ENCODE measurements at places on chromosomes 12 and 14. TPM values are rescaled to one million over a fixed set of nuclear protein-coding genes. Genes with fewer than 3 reads are reported as not detected.

DNA sequence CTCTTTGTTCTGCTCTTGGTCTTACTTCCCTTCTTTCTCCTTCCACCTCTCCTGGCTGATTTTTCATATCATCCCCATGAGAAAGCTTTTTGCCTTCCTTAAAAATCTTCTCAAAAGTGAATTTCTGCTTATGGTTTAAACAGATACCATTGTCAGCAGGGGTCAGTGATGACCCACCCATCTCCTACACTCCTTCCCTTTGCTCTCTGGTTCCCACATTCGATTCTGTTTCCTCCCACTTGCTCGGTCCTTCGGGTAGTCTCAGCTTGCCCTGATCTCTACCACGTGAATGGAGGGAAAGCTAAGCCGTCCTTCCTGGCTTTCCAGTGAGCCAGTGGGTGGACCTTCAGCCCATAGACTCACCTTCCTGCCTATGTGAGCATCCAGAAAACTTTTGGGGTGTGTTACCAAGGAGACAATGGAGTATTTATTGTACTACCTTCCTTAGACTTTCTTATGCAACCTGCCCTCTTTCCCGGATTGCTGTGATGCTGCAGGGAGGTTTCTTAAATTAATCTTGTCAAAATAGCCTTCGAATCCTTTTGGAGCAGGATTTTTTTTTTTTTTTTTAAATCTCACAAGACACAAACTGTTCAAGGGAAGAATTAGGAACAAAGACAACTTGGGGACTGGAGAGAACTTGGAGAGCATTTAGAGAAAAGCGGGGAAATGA lies 306.3 kb downstream of the CACNA1C start:
- DNase-seq: no peak

DNA sequence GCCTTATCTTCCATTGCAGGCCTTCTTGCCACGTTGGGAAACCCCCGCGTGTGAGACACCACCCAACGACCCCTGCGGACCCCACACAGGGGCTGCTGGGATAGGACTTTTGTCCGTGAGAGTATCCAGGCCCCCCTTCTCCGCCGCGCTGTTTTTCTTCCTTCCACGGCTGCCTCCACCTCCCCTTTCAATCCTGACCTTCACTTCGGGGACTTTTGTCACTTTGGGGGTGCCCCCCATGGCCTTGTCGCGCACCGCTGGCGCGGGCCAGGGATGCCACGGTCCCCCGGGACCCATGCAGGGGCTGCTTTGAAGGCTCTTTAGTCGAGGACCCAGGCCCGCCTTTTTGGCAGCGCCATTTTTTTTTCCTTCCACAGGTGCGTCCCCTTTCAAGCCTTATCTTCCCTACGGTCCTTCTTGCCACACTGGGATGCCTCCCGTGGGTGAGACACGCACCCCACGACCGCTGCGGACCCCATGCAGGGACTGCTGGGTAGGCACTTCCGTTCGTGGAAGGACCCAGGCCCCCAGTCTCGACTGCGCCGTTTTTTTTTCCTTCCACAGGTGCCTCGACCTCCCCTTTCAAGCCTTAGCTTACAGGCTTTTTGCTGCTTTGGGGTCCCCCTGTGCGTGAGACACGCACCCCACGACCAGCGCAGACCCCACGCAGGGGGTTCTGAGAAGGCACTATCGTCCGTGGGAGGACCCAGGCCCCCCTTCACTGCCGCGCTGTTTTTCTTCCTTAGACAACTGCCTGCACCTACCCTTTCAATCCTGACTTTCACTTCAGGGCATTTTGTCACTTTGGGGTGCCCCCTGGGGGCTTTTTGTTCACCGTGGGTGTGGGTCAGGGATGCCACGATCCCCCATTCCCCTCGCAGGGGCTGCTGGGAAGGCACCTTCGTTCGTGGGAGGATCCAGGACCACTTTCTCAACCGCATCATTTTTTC lies 267.4 kb downstream of the ALG10 start:
- DNase-seq: no peak

DNA sequence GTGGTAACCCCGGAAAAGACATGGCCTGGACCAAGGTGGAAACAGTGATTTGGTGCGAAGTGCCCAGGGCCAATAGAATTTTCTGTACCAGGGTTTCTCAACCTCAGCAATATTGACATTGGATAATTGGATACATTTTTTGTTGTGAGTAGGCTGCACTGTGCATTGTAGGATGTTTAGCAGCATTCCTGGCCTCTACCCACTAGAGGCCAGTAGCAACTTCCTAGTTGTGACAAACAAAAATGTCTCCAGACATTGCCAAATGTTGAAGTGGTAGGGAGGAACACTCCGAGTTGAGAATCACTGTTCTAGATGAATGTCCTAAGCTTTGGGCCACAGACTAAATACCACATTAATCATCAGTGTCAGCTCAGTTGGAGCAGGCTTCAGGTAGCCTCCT lies 6.2 kb upstream of the CGRRF1 start:
- DNase-seq: no peak

- no peak for DNase-seq
Observed at GRCh38 chr12:1949771-1950470, 31.5 kb upstream of the CACNA2D4 start.

DNA sequence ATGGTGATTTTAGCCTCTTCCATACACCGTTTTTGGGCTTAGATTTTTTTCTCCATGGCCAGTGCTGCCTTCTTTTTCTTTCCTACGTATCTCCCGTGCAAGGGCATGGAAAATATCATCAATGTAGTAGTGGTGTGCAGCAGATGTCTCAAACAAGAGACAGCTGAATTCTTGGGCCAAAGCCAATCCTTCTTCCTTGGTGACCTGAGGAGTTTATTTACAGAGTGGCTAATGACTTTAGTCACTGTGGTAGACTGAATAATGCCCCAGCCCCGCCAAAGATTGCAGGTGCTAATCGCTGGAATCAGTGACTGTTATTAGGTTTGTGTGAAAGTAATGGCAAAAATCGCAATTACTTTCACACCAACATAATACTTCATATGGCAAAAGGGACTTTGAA lies 235.5 kb upstream of the NOS1 start:
- DNase-seq: no peak

GRCh38 chr12:132484891-132485441 lies 5.0 kb upstream of the FBRSL1 start:
- no peak for DNase-seq

- no peak for DNase-seq
Observed at GRCh38 chr14:84202486-84202885, 1327.5 kb upstream of the FLRT2 start.

- DNase-seq: no peak
Observed at GRCh38 chr12:51480978-51481377, 56.3 kb downstream of the SLC4A8 start.

- peak; percentile 60 for DNase-seq
Observed at GRCh38 chr12:4356041-4356327, 23.5 kb downstream of the FGF23 start.

DNA sequence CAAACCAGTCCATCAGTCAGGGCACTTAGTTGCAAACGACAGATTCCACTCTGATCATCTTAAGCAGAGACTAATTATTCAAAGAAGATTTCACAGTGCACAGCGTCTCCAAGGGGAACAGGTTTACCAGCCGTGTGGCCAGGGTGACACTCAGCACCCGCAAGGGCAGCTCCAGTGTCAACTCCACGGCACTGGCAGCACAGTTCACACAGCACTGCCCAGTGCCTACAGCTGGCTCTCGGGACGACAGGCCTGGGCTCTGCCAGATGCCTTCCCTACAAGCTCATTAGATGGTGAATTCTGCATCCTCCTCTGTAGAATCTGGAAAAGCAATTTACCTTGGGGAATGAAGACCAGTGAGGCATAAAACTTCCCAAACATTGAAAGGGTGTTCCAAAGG lies 4.9 kb downstream of the OR10P1 start:
- DNase-seq: no peak

DNA sequence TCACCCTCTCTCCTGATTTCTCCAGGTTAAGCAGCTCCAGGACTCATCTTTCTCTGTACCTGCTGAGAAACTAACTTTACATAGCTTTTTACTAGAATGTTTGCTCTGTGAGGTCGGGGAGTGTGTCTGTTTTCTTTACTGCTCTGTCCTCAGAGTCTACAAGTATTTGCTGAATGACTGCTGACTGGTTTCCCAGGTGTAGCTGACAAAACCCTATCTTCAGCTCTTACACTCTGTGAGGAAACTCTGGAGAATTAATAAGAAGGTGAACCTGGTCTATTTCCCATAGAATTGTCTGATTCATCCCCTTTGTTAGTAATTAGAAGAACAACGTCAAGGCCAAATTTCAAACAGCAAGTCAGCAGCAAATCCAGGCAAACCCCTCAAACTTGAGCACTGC lies 226.8 kb downstream of the ZFP36L1 start:
- no peak for DNase-seq

DNA sequence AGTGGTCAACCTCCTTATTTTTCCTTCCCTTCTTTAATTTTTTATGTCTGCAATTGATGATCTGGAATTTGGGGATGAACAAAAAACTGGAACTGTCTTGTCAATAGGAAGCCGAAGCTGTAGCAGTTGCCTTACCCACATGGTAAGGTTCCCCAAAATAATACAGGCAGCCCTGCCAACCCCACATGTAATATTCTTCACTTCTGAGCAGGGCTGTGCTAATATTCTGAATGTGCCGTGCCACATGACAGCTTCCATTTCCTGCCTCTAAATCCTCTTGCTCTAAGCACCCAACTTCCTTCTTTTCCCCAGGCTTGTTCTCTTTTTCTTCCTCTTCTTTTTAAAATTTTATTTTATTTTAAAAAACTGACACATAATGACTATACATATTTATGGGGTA lies 39.6 kb downstream of the GPATCH2L start:
- no peak for DNase-seq

DNA sequence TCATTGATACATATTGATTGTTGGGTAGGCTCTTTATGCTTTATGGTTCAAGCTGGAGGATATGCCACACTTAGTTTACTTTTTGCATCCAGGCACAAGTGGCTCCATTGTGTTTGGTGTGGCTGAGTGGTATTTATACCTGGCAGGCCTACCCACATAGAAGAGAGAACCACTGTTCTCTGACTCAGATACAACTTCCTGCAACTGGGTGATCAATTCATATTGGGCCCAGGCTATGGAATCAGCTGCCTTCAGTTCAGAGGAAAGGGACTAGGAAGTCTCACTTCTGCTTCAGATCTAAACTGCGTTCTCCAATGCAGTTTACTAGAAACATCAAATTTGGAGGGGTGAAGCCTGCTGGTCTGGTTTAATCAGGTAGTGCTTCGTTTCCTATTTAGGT lies 49.8 kb upstream of the LRRK2 start:
- DNase-seq: no peak

DNA sequence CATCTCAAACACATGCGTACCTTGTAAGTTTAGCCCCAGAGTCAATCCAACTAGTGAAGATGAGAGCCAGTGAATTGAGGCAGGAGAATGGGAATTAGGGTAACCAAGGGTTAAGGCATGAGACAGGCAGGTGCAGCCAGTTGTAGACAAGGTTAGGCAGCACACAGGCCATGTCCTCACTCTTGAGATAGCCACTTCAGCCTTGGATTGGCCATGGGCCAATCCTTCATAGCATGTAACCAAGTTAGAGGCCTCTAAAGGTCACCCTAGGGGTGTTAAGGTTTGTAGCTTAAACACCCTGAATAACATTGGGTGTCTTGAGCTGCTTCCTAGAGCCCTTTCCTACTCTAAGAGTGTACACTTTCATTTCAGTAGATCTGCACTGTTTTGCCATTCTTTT lies 208.2 kb upstream of the RBM19 start:
- no peak for DNase-seq

DNA sequence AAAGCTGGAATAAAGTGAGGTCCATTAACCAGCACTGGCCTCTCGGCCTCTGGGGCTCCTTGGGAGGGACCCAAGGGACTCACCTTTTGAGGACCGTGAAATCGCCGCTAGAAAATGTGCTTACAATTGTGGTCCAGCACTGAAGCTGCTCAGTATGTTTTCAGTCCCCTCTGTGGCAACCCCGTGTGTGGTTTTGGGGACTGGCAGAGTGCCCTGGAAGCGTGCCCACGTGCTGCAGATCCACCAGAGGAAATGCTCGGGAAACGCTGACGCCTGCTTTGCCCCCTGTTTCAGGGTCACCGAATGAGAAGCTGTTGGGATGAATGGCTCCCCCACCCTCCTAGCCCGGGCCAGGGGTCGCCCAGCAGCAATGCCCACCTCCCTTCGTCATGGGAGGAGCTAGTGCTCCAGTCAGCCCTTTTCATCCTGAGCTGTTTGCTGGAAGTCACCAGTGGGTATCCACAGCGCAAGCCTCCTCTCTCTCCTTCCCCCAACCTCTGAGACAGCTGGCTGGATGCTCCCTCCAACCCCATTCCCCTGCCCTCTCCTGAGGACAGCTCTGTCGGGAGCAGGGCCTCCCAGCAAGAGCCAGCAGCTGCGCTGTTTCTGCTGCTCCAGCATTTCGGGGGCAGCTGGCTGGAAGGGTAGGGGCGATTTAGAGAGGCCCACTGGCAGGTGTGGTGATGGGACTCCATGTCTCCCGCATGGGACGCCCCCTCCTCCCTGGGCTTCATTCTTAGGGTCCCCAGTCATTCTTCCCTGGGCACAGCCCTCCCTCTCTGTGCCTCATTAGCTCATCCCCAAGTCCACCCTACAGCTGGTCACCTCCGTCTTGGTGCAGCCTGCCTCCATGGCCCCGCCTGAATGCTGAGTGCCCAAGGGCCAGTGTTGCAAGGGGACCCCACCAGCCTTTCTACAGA lies 33.2 kb upstream of the PPP1R13B start:
- peak; percentile 32 for DNase-seq

- peak; percentile 41 for DNase-seq
Observed at GRCh38 chr14:100103250-100104005, 38.2 kb downstream of the EVL start.

- DNase-seq: no peak
Observed at GRCh38 chr12:57416039-57416996, 14.5 kb downstream of the R3HDM2 start.

GRCh38 chr14:21063479-21063878 lies 5.9 kb downstream of the RNASE8 start:
- no peak for DNase-seq

- DNase-seq: no peak
Observed at GRCh38 chr14:94227029-94227428, 52.9 kb downstream of the PPP4R4 start.

DNA sequence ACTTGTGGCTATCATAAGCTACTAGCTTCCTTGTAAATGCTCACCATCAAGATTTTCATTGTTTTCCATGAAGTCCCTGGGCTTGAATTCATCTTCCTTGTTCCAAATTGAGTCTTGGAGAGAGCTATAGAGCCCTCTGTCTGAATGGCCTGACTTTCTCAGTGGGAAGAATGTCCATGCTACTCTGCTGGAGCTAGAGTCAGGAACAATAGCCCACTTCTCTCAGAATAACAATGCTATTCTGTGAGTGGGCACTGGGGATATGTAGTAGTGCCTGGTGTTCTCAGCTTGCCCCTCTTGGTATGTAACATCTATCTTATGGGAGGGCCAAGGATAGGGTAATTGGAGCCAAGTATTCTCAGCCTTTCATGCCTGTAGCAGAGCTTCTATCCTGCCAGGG lies 127.6 kb upstream of the TRHDE start:
- DNase-seq: no peak

RIPK3 gene
- 6.3 TPM for total RNA-seq

SERPINA10 gene
- not detected for total RNA-seq

MEG3 gene
- total RNA-seq: not detected

GPRC5D gene
- total RNA-seq: not detected

PTHLH gene
- not detected for total RNA-seq

NID2 gene
- not detected for total RNA-seq

ERBB3 gene
- 0.97 TPM for total RNA-seq

RTL1 gene
- total RNA-seq: not detected

RASSF8 gene
- 0.18 TPM for total RNA-seq

Measured in activated naive CD8-positive, alpha-beta T cell treated with anti-CD3 and anti-CD28 coated beads for 36 hours (primary cell).